ENCODE measurements at places on chromosomes 11 and 22. TPM values are rescaled to one million over a fixed set of nuclear protein-coding genes. Genes with fewer than 3 reads are reported as not detected.

The FAM227A gene
- total RNA-seq: 0.16 TPM

GRCh38 chr11:37509506-37509905, 911.5 kb upstream of the RAG2 start:
- DNase-seq: no peak

The NEU3 gene
- total RNA-seq: 12.4 TPM

The PGR gene
- total RNA-seq: 1.8 TPM

The CCDC15 gene
- 2.1 TPM for total RNA-seq

DNA sequence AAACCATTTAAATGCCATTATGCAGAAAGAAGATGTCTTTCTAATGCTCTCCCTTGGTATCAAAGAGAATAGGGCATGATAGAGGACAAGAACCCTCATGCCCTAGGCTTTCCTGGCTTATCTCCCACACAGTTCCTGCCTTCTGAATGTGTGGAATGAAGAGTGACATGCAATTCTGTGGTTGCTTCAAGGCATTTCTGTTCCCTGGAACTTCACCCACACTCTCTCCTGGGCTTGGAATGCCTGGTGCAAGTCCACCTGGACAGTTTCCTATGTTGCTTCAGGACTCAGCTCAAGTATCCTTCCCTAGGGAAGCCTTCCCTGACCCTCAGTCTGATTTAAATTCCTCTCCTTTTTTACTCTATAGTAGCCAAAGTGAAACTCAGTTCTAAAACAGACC, 53.8 kb upstream of the DRD2 start:
- DNase-seq: no peak

The TEAD1 gene
- 67.8 TPM for total RNA-seq

DNA sequence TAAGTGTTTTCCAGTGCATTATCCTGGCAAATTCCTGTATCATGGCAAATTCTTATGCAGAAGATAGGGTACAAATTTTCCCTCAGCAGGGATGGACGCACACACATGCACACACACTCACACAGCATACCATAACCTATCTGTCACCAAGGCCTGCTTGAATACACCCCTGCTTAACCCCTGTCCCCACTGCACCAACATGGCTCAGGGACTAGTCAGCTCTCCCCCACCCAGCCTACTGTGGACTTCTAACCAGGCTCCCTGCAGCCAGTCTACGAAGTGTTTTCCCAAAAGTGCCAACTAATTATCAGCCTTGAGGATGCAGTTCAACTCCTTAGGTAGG, 63.1 kb downstream of the RAB30 start:
- no peak for DNase-seq

DNA sequence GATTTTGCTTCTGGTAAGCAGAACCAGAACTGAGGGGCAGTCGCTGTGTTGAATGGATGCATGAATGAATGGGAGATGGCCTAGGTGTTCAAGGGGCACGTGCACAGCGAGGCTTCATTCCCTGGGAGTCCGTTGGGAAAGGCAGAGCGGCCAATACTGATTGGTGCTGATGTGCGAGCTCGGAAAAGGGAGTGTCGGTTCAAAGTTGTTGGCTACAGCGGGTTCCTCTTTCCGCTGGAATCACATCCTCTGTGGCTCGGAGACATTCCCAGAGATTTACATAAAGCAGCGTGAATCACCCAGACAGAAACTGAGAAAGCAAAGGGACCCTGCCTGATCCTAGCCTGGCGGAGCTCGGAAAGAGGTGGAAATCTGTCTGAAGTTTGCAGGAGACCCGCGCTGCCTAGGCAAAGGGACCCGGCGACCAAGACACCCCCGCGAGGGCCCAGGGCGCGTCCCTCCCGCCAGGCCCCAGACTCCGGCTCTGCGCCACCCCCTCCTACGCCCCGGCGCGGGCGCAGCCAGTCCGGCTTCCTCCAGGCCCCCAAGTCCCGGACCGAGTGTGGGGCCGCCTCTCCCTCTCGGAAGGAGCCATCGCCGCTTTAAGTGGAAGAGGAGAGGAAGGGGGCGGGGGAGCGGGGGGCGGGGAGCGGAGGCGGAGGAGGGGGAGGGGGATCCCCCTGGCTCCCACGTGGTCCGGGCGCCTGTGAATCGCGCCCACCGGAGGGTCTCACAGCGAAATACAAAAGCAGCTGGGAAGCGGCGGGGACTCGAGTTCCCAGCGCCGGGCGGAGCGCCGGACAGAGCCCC, at the start of gene FJX1:
TSS of gene FJX1 (plus strand) at position 774 of the 810 bp plus-strand sequence. CDS start 177 bp downstream, outside the sequence.
- no peak for DNase-seq

The TRIM49 gene
- not detected for total RNA-seq

The CDHR5 gene
- total RNA-seq: not detected

The DBX1 gene
- not detected for total RNA-seq

The PNPLA5 gene
- not detected for total RNA-seq

DNA sequence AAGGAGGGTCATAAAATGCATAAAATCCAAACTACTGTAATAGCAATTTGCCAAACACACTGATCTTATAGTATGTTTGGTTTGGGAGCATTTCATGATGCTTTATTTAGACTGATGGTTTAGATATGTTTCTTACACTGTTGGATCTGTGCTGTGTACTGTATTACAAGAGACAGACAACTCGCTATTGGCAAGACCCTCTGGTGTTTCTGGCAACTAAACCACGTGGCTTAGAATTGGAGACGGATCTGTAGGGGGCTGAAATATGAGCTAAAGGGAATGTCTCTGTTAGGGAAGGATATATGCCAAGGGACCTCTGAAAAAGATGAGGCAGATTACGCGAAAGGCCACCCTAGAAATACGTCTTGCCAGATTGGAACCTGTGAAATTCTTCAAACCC, 208.7 kb downstream of the BARX2 start:
- DNase-seq: no peak

The OR8D1 gene
- not detected for total RNA-seq

GRCh38 chr11:23540101-23540561, 679.9 kb upstream of the CCDC179 start:
- no peak for DNase-seq

The MS4A8 gene
- not detected for total RNA-seq

The DEUP1 gene
- total RNA-seq: 0.59 TPM

The OR6X1 gene
- not detected for total RNA-seq

Measured in breast epithelium (tissue), 4 donors.